Occipital lobe (tissue), 3 donors: ENCODE measurements at places on chromosomes 2 and 18. TPM values are rescaled to one million over a fixed set of nuclear protein-coding genes. Genes with fewer than 3 reads are reported as not detected.

DUSP2 gene
- 7.3 TPM for total RNA-seq

REG3G gene
- total RNA-seq: not detected

TPRKB gene
- total RNA-seq: 40.2 TPM

CRYBA2 gene
- not detected for total RNA-seq

UBR3 gene
- total RNA-seq: 135 TPM

CENPA gene
- 1.9 TPM for total RNA-seq

LINC00305 gene
- not detected for total RNA-seq

ALPI gene
- not detected for total RNA-seq

SCN3A gene
- 315 TPM for total RNA-seq

C2orf15 gene
- total RNA-seq: 3.7 TPM

BCL11A gene
- total RNA-seq: 128 TPM

SERPINB13 gene
- not detected for total RNA-seq

ACVR1C gene
- total RNA-seq: 20.7 TPM

STK39 gene
- total RNA-seq: 38.1 TPM

FRZB gene
- 19.8 TPM for total RNA-seq

VWC2L gene
- total RNA-seq: 20.9 TPM

ASB18 gene
- 0.78 TPM for total RNA-seq

RNU2-63P gene
- total RNA-seq: not detected

CRIM1 gene
- total RNA-seq: 105 TPM

ARHGAP25 gene
- total RNA-seq: 2.0 TPM

DSG1 gene
- total RNA-seq: 0.16 TPM

SIX3 gene
- not detected for total RNA-seq

INO80C gene
- total RNA-seq: 9.0 TPM

RAB17 gene
- 0.16 TPM for total RNA-seq

KCNG2 gene
- 0.31 TPM for total RNA-seq

ZCCHC2 gene
- 13.1 TPM for total RNA-seq

ANKRD30B gene
- 0.16 TPM for total RNA-seq

GAD1 gene
- 58.2 TPM for total RNA-seq

ZNG1B gene
- 41.8 TPM for total RNA-seq

SERPINB12 gene
- total RNA-seq: not detected

BOD1L2 gene
- total RNA-seq: not detected

B4GALT6 gene
- 8.1 TPM for total RNA-seq

FAM237A gene
- not detected for total RNA-seq

CCDC138 gene
- 48.4 TPM for total RNA-seq

TCF23 gene
- not detected for total RNA-seq

MDH1B gene
- total RNA-seq: 2.5 TPM

ARHGAP28 gene
- 21.2 TPM for total RNA-seq

ITPRID2 gene
- 41.0 TPM for total RNA-seq

LIMS4 gene
- 0.31 TPM for total RNA-seq

DLX2 gene
- total RNA-seq: 3.3 TPM

FAM124B gene
- total RNA-seq: 7.8 TPM

ANKRD53 gene
- total RNA-seq: 0.62 TPM

ST6GAL2 gene
- total RNA-seq: 148 TPM

ATOH8 gene
- 3.0 TPM for total RNA-seq

NAT8 gene
- total RNA-seq: not detected
